K562 (cell line): ENCODE measurements at places on chromosomes 4 and X. TPM values are rescaled to one million over a fixed set of nuclear protein-coding genes. Genes with fewer than 3 reads are reported as not detected.

Gene ZNF732
- 0.16 and 0.25 TPM in 2 replicates for total RNA-seq

DNA sequence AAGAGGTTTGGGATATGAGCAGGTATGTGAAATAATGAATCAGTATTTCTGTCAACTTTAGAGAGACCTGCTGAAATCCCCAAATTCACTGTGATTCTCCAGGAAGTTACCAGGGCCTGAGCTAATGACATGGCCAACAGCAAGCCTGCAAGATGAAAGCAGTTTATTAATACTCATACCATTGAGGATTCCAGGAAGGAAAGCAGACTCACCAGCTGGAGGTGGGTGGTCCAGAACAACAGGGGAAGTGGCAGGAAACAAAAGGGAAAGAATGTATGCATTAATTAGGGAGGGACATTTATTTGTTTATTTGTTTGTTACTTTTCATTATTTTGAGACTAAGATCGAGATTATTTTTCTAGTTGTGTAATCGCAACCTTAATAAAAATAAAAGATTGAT is 196.6 kb upstream of the AGA start:
- H3K4me1 ChIP-seq, result no peaks in the 10 kb centered on the region
- no peak overlapping the region for H3K4me3 ChIP-seq
- H3K36me3 ChIP-seq, result no peaks in the 10 kb centered on the region
- no peaks in the 10 kb centered on the region for H3K27me3 ChIP-seq
- DNase-seq, result no peak

Gene LIMCH1
- total RNA-seq, result 0.18 and 0.35 TPM in 2 replicates

DNA sequence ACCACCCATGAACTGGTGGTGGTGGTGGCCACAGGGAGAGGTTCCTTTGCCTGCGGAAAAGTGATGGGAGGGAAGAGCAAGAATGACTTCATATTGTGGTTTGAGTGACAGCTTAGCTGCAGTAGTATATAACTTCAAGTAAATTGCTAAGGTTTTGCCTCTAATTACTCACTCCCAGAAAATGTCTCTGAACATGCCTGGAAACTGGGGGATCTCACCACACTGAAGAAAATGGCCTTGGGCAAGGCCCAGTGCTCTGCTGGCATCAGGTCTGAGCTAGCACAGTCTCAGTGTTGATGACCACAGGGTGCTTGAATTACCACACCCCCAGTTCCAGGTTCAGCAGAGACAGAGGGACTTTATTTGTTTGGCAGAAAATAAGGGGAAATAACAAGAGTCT is 2085.4 kb downstream of the ARAP2 start:
- H3K36me3 ChIP-seq, result no peaks in the 10 kb centered on the region
- no peak overlapping the region for H3K27ac ChIP-seq
- no peak for DNase-seq
- H3K4me1 ChIP-seq, result no peaks in the 10 kb centered on the region
- no peaks in the 10 kb centered on the region for H3K27me3 ChIP-seq
- H3K4me3 ChIP-seq, result no peak overlapping the region

Gene PDGFRA
- 0.29 and 0.40 TPM in 2 replicates for total RNA-seq

DNA sequence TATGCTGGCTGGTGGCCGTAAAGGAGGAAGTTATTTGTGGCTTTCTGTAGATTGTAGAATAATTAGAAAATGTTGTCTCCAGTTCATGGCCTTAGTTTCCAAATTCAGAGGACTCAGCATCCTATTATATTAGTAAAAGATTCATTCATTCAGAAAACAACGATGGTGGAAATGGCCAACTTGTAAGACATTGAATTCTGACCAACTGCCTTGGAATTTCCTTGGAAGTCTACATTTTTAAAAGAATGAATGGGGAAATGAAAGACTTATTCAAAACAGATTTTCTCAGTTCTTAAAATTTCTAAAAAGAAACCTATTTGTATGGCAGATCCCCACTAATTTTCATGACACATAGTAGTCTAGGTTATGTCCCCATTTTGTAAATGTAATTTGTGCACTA is 561.5 kb downstream of the ANKRD50 start:
- DNase-seq, result no peak
- no peaks in the 10 kb centered on the region for H3K36me3 ChIP-seq
- no peak overlapping the region for H3K27ac ChIP-seq
- H3K4me3 ChIP-seq, result no peak overlapping the region
- H3K4me1 ChIP-seq, result no peaks in the 10 kb centered on the region
- no peaks in the 10 kb centered on the region for H3K27me3 ChIP-seq

Gene PAGE1
- total RNA-seq, result 77.5 and 80.2 TPM in 2 replicates

Gene CFAP299
- 0.09 and 0.67 TPM in 2 replicates for total RNA-seq

- no peaks in the 10 kb centered on the region for H3K36me3 ChIP-seq
- H3K4me1 ChIP-seq, result no peaks in the 10 kb centered on the region
- H3K27me3 ChIP-seq, result no peaks in the 10 kb centered on the region
These were observed 80.9 kb downstream of the IL21 start for GRCh38 chr4:122539861-122540465.

Gene ETDA
- total RNA-seq, result not detected in 2 replicates

Gene USP46
- total RNA-seq, result 11.2 and 11.7 TPM in 2 replicates
